ENCODE measurements at places on chromosomes 1 and 21. TPM values are rescaled to one million over a fixed set of nuclear protein-coding genes. Genes with fewer than 3 reads are reported as not detected.

Gene PMF1
- total RNA-seq, result 34.0 TPM

Gene FCER1G
- 0.29 TPM for total RNA-seq

Gene NBPF4
- under 0.01 TPM for total RNA-seq

Gene CXADR
- 0.36 TPM for total RNA-seq

Gene LIX1L
- 33.3 TPM for total RNA-seq

Gene C1orf226
- total RNA-seq, result 0.29 TPM

Gene CAMK1G
- 0.72 TPM for total RNA-seq
